Right renal cortex interstitium (tissue), 3 donors: ENCODE measurements at places on chromosomes 2 and 18.

- no peak for DNase-seq
Measured at GRCh38 chr2:230012267-230012884, 56.3 kb downstream of the SLC16A14 start.

DNA sequence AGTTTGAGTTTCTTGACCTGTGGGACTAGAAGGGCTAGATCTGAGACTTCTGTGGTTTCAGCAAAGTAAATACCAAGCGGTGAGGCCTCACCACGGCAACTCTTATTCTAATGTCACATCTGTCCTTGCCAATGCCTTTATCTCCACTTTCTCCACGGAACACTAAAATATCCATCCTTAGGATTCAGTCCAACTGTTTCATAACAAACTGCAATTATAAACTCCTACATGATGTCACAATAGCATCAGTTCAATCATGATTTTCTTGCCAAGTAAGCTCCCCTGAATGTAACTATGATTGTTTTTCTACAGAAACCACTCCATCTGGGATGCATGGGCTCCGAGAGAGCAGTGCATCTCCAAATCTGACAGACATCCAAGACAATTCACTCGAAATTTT is 79.6 kb downstream of the LRATD1 start:
- no peak for DNase-seq

- DNase-seq: no peak
Measured at GRCh38 chr2:3587432-3587831, 7.5 kb upstream of the COLEC11 start.

GRCh38 chr2:16218625-16219024 is 278.3 kb downstream of the MYCN start:
- DNase-seq: no peak

DNA sequence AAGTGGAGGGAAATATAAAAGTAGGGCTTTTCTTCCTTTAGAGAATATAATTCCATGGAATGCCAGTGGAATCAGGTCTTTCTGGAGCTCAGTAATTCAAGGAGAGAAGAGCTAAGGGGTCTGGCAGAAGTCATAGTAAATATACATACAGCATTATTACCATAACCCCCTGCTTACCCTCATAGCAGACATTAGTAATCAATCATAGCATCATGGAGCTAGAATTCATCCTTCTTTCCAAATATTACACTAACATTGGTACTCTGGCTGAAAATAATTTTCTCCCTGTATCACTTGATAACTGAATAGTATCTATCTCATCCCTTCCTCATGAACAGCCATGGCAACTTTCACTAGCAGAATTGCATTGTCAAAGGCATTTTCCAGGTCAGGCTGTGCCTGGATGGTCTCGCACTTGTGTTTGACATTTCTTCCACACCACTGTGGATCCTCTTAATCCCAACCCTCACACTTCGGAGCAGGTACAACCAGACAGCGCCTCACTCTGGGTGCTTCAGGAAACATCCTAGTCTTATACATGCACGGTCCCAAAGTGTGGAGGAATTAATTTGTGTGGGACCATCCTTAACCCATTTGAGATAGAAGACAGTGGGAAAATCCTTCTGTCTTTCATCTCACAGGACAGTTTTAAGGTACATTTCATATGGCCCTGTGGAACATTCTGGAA is 84.2 kb upstream of the SEC11C start:
- DNase-seq: no peak

- DNase-seq: no peak
Measured at GRCh38 chr2:111975053-111975552, 76.7 kb downstream of the MERTK start.

- no peak for DNase-seq
Measured at GRCh38 chr2:64613276-64613675, 40.4 kb downstream of the SERTAD2 start.

DNA sequence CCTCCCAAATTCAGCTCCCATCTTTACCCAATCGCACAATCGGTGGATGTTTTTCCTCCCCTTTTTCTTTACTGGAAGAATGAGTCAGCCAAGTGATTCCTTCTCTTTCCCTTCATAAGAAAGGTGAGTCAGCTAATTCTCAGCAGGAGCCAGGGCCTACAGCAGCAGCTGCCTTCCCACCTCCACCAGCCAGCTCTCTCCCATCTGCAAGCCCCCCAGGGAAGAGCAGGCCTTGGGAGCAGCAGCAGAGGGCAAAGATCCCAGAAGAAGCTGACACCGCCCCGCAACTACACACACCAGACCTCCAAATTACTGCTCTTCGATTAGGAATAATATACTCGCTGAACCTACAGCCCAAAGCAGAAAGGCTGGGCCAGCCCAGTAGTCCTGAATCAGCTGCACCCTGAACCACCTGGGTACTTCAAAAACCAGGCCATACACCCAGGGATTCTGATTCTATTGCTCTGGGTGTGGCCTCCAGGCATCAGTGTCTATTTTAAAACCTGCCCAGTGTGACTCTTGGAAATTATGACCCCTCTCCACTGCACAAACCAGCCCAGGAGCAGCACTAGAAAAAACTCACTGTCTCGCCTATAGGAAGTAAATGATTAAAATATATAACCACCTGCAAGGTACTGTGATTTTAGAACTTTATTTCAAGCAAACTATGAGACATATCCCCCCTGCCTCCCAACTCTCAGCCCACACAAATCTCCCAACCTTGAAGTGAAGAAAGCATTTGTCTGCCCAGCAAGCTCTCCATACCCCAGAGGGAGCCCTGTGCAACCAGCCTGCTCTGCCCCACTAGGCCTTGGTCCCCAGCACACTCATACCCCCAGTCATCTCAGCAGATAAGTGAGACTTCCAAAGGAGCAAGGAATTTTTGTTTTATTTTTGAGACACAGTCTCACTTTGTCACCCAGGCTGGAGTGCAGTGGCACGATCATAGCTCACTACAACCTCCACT is 7.3 kb downstream of the SFXN5 start:
- no peak for DNase-seq

DNA sequence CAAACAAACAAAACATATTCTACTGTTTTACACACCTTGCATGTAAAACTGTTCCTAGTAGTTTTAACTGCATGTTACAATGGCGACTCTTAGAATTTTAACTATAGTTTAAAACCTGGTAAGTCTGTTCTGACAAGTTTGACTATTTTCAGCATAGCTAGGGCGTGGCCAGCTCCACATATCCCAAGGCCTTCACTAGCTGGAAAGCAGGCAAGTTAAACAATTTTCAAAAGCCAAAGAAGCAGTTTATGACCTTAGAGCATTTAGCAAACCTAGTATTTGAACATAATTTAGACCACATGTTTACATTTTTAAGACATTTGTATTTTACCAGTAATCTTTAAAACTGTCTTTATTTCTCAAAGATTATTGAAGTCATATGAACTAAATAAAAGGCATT is 402.8 kb upstream of the SYT4 start:
- no peak for DNase-seq

GRCh38 chr2:215722986-215723630 is 287.2 kb upstream of the FN1 start:
- DNase-seq: no peak

DNA sequence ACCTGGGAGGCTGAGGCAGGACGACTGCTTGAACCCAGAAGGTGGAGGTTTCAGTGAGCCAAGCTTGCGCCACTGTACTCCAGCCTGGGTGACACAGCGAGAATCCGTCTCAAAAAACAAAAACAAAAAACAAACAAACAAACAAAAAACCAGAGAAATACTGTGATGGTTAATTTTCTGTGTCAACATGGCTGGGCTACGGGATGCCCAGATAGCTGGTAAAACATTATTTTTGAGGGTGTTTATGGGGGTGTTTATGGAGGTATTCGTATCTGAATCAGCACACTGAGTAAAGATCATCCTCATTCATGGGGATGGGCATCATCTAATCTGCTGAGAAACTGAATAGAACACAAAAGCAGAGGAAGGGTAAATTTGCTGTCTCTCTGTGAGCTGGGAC is 40.8 kb upstream of the COX7A2L start:
- no peak for DNase-seq

GRCh38 chr18:7417727-7418126 is 149.4 kb upstream of the PTPRM start:
- DNase-seq: no peak

DNA sequence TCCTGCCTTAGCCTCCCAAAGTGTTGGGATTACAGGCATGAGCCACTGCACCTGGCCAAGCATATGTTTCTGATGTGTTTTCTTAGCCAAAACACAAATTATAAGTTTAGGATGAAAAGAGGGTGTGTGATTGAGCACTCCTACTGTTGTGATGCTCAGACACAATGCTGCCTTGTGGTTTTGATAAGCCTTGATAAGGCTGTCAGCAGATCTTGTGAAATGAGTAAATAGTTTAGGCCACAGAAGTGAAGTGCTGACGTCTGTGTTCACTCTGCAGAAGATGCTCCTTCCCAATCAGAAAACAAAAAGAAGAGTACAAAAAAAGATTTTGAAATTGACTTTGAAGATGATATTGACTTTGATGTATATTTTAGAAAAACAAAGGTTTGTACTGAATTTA is 24.3 kb downstream of the NCAPH start:
- DNase-seq: no peak

DNA sequence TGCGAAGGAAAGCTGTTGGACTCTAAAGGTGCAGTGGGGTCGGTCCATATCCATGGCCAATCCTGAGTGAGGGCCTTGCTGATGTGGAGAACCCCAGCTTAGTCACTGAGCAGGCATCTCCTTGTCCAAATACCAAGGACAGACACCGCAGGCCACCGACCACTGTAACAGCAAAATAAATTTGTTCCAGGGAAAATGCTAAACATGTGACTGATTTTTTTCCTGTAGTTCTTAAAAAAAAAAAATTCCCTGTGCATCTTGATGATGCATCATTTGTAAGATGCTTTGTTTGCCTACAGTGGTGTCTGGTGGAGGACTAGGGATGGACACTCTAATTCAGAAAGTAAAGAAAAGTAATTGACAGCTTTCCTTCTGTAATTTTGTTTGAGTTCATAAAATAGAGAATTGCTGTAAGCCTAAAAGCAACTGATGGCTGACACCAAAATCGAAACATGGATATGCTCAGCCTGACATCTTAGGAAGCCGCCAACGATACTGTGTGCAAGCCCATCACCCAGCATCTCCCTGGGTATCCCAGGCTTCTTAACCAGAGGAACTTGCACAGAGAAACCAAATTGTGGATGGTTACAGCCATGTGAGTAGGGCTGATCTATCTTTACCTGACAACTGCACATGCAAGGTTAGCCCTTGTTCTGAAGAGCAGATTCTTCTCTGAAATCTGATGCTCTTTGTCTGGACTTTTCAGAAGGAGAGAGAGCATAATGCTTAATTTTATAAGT is 188.6 kb downstream of the ARL4C start:
- DNase-seq: no peak

- DNase-seq: no peak
Measured at GRCh38 chr2:240935103-240935876, 29.2 kb downstream of the CROCC2 start.

- no peak for DNase-seq
Measured at GRCh38 chr2:227759411-227760118, 13.9 kb downstream of the SCYGR8 start.

DNA sequence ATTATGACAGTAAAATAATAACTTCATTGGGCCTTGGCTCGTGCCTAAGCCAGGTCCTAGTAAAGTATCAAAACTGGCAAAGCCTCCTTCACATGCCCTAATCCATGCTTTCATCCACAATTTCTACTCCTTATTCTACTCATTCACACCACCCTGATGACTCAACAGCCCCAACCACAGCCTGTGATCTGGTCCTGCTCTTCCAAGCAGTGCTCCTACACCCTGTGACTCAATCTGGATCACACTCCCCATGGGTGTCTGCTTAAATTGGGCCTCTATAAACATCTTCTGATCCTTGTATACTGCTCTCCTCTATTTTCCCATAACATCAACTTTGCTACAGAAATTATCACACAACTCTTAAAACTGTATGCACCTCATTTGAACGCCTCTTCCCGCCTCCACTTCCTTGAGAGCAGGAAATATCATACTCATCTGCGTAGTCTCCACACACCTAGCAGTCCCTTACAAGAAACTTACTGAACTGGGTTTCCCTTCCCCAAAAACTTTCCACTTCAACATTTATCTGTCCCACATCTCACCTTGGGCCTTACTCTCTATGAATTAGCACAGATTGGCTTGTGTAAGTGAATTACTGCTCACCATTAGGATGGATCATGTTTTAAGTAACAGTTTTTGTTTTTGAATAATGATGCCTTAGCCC is 15.9 kb downstream of the GTF3C3 start:
- DNase-seq: no peak

DNA sequence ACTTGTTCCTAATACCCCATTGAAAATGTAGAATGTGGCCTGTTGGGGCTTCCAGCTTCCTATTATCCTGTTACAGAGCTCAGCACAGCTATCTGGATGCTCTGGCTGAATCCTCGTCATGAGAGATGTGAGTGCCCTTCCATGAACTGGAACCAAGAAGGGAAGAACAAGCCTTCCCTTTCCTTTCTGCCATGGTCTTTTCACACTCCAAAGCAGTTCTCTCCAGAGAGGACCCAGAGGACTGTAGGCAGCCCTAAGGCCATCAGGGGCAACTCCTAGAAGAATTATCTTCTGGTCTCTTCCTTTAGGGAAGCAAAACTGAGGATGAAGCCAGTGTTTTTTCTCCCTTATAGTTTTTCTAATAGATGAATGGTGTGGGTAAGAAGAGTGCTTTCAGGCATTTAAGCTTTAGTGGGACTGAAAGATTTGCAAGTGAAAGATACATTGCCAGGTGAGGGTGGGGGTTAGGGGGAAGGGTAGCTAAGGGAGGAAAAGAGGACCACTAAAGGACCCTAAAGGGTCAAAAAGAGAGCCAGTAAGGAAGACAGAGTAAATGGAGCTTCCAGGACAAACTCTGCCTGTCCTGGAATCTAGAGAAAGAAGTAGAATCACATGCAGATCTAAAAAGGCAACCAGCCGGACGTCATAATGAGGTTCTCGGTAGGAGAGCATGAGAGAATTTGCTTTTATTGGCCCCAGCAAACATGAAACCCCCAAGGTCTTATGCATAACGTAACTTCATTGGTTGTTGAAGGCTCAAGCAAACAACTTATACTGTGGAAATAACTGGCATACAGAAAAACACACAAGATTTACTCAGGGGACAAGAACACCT is 12.4 kb upstream of the XPO1 start:
- DNase-seq: no peak

DNA sequence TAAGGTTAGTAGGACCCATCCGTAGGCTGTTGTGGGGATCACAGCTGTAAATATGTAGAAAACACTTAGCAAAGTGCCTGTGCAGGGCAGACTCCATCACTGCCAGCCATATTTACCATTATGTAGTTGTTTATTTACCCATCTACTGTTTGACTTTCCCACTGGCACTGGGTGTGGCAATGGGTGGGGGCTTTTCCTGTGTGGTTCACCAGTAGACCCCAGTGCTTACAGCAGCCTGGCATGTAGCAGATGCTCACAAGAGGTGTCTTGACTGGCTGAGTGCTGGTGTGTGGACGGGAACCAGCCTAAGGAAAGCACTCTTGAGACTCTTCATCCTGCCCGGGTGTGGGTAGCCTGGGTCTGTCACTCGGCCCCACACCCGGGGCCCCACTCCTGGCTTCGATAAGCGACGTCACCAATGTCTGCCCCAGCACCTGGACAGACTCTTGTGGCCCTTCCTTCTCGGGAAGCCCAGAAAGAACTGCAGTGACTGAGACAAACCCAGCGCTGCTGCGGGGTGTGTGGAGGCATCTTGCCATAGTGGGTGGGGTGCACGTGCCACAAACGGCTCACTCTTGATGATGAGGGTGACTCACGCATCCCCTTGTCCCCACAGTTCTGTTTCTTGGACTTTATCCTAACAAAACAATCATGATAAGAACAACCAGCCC is 78.3 kb downstream of the HDAC4 start:
- no peak for DNase-seq
